ENCODE measurements at places on chromosomes 12 and 14.
A peak's percentile ranks its signal among the peaks of the same experiment; 100 is the strongest.

- DNase-seq = no peak
Observed at GRCh38 chr14:79967001-79967400, 244.3 kb downstream of the DIO2 start.

DNA sequence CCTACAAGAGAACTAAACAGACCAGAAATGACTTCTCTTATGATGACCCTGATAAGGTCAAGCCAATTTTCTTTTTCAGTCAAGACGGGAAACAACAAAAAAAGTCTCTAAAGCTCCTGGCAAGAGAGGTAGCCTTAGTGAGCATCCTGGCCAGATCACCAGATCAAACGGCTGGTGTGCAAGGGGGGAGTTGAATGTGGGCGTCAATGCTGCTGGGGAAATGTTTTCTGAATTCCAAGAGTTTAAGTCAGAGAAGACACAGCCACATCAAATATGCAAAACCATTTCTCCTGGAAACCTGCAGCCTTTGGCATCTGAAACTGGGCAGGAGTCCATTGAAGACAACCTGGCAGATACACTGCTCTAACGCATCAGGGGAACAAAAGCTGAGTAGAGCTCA is 16.0 kb upstream of the SELPLG start:
- DNase-seq = no peak

- DNase-seq = no peak
Observed at GRCh38 chr12:68915055-68915454, 17.9 kb downstream of the CPM start.

GRCh38 chr14:74309125-74310022 is 6.6 kb upstream of the ABCD4 start:
- no peak for DNase-seq

- no peak for DNase-seq
Observed at GRCh38 chr12:13189264-13189663, 7.3 kb upstream of the EMP1 start.

DNA sequence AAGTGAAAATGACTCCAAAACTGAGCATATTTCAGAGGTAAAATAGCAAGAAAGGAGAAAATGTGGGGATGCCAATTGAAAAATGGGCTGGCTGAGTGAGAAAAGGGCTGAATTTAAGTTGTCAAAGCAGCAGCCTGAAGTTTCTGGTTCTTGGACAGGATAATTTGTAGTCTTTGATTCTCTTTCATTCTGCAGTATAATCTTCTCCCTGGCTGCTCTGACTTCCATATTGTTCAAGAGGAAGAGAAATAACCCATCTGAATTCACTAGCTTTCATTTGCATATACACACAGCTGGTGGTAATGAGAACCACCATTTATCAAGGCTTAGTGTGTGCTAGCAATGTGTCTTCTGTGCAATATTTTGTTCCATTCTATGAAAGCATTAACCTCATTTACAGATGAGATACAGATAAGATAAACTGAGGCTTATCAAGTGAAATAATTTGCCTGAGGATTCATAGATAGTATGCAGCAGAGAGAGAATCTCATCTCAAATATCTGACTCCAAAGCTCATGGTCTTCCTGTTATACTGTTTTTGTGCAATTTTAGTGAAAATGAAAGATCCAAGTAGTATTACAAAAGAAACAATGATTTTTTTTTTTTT is 184.2 kb downstream of the TMTC2 start:
- DNase-seq = no peak

- no peak for DNase-seq
Observed at GRCh38 chr12:69546693-69547438, 38.4 kb upstream of the CCT2 start.

GRCh38 chr12:132150780-132151144 is 6.5 kb downstream of the NOC4L start:
- DNase-seq = no peak

DNA sequence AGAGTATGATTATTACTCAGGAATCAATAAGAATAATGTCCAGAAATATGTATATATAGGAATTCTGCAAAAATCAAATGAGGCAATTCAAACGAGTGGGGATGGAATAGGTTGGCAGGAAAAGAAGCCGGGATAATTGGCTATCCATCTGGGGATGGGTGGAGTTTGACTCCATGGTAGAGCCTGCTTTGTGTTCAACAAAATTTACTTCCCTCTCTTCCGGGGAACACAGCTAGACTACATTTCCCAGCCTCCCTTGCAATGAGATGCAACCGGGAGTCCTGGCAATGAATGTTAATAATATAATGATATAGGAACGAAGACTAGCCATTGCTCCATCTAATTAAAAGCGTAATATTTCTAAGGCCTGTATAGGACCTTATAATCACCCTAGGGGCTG is 146.6 kb downstream of the EFCAB11 start:
- DNase-seq = no peak

DNA sequence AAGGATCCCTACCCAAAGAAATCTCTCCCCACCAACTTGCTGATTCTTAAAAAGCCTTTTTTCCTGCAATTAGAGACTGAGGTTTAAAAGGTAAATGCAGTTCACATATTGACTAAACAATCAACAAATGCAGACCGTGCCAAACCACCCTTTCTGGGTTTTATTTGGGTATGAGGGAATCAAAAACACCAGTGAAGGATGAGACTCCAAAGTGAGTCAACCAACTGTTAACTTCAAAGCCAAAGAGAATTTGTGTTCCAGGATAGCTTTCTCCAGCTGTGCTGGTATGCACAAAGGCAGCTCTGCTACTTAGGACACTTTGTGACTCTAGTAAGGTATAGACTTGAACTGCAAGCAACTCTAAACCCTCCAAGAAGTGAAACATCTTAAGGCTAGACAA is 39.4 kb downstream of the RPS29 start:
- DNase-seq = no peak

DNA sequence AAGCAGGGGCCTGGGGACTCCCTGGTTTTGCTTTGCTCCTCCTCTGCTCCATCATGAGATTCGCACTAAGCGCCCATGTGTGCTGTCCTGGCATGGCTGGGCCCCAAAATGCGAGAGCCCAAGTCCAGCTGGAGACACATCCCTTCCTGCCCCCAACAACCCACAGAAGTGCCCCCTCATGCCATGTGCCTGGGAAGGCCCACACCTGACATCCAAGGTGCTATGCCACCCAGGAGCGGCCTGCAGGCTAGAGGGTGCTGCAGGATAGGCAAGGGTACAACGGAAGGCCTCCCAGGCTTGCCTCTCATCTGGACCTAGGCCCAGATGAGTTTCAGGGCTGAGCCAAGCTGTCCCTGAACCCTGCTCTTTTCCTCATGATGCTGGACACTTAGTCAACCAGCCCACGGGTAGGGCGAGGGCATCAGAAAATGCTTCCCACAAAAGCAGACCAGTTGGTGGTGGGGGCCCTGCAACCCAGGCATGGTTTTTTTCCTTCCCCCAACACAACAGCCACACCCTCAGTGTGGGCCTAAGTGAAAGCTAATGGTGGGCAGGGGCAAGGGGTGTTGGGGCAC is 13.2 kb upstream of the KRT80 start:
- DNase-seq = no peak

- peak; percentile 56 for DNase-seq
Observed at GRCh38 chr12:9797722-9798619, 29.3 kb upstream of the KLRF1 start.

GRCh38 chr14:102088012-102088792 is 1.4 kb upstream of the HSP90AA1 start:
- DNase-seq = no peak

DNA sequence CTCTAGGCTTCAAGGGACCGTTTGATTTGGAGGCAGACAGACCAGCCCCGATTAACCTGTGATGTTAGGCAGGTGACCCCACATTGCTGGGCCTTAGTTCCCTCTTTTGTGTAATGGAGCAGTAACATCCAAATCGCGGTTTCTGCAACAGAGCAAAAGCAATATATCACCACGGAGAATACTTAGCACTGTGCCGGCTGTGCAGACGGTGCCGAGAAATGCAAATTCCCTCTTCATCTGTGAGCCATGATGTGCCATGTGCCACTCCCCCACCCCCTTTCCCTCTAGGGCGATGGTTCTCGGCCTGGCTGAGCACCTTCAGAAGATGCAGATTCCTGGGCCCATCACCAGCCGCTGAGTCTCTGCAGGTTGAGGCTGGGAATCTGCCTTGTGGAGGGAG is 10.9 kb downstream of the BCL7A start:
- no peak for DNase-seq

GRCh38 chr12:25859976-25860375 is 98.5 kb upstream of the RASSF8 start:
- DNase-seq = no peak

DNA sequence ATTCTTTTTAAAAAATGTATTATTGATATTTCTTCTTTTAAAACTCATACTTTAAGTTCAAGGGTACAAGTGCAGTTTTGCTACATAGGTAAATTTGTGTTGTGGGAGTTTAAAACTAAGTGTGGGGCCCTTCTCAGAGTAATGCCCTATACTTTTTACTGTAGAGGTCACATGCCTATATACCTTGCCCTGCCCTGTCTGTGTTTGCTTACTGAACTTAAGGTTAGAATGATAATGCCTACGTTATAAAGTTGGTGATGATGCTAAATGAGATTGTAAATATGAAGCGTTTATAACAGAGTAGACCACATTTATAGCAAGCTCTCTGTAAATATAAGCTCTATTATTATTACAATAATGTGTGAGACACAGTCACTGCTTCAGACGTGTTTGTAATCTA is 261.9 kb downstream of the RASSF9 start:
- DNase-seq = no peak

GRCh38 chr12:124582108-124582424 is 14.7 kb upstream of the NCOR2 start:
- no peak for DNase-seq

Data from WERI-Rb-1 (cell line).